ENCODE measurements at places on chromosomes 3 and 15. TPM values are rescaled to one million over a fixed set of nuclear protein-coding genes. Genes with fewer than 3 reads are reported as not detected.

DNA sequence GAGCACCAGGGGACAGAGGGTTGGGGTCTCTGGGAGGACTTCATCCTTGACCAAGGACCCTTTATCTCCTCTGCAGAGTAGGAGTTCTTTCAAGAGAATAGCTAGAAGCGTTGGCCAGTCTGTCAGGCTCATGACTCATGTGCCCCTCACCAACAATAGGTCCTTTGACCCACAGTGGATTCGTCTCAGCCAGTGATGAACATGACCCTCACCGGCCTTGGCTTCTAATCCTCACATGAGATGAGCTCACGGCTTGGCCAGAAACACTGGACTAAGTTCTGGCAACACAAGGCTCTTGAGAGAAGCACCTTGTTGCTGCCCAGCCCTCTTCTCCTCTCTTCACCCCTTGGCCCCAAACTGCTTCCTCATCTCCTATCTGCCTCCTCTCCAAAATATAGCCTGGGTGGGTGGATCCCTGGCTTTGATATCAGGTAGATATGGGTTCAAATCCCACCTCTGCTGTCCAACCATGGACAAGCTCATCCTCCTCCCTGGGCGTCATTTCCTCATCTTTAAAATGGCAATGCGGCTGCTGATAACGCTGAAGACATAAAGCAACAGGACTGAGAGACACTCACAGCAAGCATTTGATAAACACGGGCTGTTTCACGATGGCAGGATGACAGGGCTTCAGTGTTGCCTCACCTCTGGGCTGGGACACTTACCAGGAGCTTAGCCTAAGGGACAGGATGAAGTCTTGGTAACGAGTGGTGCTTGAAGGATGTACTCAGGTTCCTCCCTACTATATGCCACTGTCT, 446.7 kb upstream of the PROK2 start:
- no peak for DNase-seq

DNA sequence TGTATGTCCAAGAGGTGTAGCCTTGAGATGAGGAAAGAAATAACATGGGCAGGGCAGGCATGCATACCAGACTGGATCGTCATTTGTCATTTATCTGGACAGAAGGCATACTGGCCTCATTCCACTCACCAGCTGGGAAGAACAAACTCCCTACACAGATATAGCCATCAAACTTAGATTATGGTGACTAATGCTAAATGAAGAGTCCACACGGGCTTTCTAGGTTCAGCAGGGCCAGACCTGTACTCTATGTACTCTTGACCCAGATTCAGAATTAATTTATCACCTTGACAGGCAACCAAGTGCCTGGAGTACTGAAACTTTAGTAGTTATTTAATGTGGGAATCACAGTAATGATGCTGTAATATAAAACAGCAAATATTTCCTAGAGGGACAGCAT, 164.3 kb upstream of the IL12A start:
- peak; percentile 82 for DNase-seq

DNA sequence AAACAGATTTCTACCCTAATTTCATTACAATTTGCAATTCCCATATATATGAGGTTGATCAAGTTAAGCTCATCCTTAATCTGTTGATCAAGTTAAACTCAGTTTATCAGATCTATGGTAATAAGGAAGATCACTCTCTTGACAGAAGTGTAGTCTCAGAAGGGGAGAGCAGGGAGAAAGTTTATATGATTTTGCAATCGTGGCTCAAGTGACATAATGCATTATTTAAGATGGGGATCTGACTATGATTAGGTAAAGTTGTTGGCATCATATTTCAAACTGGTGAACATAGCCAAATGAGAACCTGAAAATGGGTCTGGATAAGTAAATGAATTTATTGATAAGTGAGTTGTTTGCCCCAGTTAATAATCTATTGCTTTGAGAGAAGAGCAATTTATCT, 995.3 kb downstream of the OTOL1 start:
- DNase-seq: peak; percentile 30

GRCh38 chr3:193947596-193947995, 188.4 kb upstream of the HES1 start:
- no peak for DNase-seq

DNA sequence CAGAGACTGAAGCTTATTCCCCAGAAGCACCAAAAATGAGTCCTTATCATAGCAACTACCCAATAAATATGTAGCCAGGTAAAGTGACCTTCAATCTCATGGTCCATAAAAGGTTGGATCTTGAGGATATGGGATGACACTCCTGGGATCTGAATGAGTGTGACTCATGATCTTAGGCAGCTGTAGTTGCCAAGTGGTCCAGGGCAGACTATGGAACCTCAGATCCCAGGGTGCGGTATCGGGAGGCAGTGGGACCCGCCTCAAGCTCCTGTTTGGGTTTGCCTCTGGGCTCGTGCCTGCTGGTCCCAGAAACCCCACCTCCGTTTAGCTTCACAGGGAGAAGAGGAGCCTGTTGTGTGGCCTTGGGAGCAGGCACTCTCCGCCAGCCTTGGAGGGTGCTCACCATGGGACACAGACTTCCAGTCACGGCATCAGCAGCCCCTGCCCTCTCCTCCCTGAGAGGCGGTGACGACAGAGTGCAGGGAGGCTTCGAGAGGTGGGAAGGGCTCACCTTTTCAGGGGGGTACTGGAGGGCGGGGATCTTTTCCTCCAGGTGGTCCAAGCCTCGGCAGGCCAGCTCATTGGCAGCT, 8.1 kb downstream of the PLIN1 start:
- DNase-seq: no peak

GRCh38 chr15:68256675-68257450, 20.7 kb upstream of the FEM1B start:
- DNase-seq: peak; percentile 64

DNA sequence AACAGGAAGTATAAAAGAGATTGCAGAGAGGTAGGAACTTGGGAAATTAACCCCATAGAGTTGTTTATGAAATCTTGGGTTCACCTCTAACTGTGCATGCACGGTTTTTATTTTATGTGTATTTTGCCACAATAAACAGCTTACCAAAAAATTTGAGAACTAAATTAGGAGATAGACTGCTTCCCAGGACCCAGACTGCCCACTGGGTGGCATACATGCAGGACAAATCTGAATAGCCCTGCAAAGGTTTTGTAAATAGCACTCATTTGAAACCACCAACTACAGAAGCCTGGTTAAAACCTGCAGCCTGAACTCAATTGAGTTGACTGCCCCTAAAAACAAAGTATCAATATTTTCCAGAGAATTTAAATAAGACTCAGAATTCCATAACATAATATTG, 96.4 kb upstream of the SLCO2A1 start:
- DNase-seq: no peak

GRCh38 chr3:128098234-128098633, 25.4 kb downstream of the RUVBL1 start:
- DNase-seq: no peak

Gene FGD5
- polyA plus RNA-seq: not detected

Gene CTSH
- 36.2 TPM for polyA plus RNA-seq
